ENCODE measurements at places on chromosomes 1 and 21.

DNA sequence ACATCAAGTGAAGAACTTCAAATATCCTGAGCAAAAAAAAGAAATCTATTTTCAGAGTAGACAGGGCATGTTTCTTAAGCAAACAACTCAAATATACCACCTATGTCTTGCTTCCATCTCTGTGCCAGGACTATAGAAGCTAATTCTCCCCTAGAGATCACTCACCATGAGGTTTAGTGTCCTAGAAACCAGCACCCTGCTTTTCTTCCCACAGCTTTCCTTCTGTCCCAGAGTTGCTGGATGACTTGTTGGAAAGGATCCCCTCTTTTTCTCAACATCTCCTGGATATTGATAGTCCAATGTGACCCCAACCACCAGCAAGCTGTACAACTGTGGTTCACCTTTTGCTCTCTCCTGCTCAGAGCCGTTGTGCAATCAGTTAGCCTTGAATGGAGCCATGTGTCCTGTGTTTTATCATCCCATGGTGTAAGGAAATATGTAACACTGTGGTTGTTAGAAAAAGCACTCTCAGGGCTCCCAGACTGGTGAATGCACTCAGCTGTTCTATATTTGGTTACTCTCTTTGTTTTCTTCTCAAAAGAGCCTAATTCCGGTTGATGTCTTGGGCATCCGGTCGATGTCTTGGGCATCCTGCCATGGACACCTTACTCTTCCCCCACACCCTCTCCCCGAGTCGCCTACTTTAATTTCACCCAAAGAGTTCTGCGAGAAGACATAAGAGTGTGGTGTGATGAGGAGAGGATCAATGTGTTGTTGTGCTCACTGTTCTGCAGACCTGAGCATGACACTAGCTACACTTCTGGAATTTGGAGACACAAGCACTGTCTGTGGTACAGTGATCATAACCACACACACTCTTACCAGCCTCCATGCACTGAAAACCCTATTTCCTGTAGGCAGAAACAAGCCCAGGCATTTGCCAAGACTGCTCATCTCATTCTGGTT, 1.7 kb downstream of the TNFSF4 start:
- DNase-seq, result no peak

DNA sequence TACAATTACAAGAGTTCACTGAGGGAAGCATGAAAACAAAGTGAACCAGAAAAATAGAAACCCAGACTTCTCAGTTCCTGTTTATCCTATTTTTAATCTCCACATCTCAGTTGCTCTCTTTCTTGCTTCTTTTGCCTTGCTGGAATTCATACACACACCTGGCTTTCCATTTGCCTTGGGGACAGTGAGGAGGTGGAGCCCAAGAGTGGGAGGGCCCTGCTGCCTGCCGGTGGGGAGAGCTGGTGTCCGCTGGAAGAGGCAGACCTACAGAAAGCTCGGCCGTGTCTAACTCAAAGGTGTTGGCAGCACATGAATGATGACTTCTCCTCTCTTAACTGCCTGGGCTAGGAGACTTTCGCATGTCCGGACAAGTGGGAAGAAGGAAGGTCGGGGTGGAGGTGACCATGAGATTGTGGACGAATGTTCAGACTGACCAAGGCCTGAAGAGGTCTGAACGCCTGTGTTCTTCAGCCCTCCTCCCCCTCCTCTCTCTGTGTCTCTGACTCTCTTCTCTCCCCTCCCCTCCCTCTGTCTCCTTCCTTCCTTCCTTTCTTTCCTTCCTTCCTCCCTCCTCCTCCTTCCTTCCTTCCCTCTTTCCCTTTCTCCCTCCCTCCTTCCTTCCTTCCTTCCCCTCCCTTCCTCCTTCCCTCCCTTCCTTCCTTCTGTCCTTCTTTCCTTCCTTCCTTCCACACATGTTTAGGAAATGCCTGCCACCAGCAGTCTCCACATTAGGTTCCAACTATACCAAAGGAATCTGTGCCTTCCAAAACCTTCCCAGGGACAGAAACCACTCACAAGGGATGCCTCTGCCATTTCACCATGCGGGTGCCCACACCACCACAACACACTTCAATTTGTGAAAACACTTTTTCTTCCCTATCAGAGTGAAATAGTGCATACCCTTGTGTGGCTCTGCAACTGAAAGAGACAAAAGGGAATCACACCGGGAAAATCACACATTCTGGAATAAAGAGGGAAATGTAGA, 157.3 kb upstream of the RUNX1 start:
- no peak for DNase-seq

- DNase-seq, result no peak
Observed at GRCh38 chr1:86953167-86953566, 38.7 kb downstream of the HS2ST1 start.

GRCh38 chr1:116075990-116076389, 35.2 kb upstream of the MAB21L3 start:
- DNase-seq, result no peak

DNA sequence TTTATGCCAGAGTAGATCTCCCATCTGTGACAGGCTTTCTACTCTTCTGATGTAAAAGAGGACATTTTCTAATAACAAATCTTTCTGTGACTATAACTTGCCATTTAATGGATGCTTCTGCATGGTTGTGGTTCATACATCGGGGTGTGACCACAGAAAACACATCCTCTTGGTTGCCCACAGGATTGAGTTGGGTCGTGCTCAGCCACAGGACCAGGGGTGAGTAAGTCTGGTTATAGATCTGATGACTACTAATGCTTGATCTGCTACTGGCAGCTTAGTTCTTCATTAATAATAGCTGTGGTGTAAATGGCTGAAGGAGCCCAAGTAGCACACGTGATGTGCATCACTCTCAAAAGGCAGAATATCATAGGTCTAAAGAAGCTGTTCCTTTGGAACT, 328.2 kb downstream of the RWDD3 start:
- DNase-seq, result no peak

DNA sequence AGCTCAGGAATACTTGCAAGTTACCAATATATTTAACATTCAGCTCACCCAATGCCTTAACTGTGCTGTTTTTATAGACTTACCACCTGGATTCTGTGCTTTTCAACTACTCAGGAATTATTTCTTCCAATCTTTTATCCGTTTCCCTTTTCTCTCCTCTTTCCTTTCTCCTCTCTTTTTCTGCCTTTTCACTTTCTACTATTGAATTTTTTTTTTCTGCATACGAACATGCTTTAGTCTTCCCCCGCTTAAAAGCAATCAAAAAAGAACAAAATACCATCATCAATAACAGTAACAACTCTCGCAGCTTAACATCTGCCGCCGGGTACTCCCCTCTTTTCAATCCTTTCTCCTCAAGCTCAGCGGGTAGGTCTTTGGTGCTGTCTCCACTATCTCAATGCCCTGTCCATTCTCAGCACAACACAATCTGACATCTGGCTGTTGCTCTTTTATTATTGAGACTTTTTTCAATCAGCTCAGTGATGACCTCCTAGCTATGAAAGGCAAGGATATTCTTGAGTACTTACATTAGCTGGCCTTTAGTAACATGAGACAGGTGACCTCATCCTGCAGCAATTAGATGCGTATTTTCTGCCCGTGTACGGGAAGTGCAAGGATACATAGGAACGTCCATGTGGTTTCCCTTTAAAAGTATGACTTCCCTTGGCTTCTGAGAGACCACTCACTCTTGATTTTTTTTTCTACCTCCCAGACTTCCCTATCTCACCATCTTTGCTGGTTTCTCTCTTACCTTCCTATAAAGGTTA, 40.2 kb upstream of the SIPA1L2 start:
- no peak for DNase-seq

DNA sequence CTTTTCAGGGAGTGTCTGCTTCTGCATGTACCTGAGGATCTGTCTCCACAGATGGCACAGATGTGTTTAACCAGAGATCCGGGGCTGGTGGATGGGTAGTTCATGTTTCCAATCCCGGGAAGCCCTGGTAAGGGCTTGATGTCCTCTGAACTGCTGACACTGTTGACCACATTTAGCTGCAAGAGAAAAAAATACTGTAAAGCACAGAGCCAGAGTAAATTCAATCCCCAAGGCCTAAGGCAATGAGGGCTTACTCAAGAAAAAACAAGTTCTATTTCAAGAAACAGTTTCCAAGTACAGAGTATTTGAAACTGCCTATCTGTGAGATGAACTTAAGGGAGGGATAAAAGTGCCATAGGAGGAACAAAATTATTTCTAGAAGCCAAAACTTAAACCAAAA, 25.1 kb downstream of the RXRG start:
- DNase-seq, result no peak

DNA sequence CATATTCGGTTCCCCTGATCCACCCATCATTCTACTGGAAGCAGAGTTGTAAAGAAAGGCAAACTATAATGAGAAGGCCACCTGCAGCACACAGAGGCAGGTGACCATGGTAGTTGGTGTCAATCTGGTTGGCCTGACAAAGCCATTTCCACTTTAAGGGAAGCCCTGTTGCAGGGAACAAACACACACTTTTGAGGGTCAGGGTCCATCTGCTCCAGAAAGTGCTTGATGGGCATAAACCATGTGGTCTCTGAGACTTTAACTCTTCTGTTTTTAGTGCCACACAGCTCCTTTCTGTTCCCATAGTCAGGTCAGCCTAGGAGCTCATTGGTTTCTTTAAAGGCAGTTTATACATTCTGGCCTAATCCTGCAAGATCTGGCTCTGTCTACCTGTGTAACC, 17.5 kb upstream of the BOLA1 start:
- DNase-seq, result no peak

- DNase-seq, result no peak
Observed at GRCh38 chr21:44805226-44805625, 3.6 kb upstream of the UBE2G2 start.

DNA sequence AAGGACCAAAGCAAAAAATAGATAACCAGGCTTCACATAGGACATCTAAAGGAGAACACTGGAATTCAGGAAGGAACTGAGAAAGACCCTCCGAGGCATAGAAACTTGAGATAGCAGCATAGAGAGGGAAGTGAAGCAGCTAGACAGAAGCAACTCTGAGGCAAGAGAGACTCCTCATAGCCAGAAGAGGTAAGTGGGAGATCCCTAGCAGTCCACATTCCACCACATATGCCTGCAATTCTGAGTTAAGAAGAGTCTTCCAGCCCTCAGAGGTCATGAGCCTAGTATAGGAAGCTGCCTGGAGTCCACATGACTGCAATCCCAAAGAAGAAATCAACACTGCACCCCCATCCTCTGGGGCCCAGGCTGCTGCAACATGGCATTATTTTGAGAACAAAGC, 13.9 kb upstream of the FGGY start:
- no peak for DNase-seq

DNA sequence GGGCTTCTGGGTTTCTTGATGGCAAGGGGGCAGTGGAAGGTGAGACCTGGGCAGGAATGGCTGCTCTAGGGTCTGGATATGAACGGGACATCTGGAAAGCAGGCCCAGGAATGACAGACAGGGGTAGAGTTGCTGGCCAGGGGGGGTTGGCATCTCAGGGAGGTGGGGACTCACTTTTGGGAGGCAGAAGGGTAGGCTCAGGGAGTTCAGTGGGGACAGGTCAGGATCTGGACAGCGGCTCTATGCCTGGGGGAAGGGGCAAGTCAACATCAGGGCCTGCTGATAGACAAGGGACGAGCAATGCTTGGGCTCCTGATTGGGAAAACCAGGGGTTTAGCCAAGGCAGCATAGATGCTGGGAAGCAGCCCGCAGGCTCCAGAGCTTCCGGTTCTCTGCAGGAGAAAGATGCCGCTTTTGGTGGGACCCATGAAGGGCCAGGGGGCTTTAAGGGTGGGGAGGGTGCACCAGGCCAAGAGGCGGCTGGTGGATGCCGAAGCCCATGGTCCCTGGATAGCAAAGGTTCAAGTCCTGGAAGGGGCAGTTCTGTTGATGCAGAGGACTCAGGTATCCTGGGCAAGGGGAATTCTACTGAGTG, 21.9 kb downstream of the IGFN1 start:
- DNase-seq, result no peak

DNA sequence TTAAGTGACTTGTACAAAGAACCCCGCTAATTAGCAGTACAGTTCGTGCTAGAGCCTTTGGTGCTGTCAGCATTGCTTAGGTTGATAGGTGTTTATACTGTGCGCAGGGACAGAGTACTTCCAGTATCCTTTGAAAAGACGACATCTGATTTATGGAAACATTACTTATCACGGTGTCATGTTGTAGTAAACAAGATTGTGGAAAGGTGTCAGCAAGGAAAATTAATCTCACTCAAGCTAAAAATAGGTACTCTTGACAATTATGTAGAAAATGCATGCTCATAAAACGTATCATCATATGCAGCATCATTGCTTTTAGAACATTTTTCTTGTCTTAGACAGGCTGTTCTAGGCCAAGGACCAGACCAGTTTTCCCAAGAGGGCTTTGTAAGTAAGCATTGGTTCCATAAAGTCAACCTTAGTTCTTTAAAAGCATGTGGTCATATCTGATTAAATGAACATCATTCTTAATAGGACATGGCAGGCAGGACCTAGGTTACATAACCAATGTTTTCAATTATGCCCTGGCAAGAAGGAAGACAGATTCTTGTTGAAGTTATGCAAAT, 33.0 kb downstream of the SH3BGR start:
- DNase-seq, result no peak

DNA sequence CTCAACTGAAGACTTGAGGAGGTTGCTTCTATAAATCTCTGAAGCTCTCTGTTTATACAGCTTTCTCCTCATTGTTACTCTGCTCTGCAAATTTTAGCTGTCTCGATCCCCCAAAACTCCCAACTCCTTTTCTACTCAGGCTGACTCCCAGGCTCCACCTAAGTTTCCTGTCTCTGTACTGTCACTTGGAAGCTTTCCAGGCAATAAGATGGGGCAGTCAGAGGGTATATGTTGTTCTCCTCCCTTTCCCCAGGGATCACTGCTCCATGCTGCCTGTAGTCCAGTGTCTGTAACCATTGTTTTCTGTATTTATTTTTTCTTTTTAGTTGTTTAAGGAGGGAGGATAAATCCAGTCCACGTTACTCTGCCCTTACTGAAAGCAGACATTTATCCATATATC, 13.4 kb downstream of the TSNAX start:
- DNase-seq, result no peak

GRCh38 chr1:101119289-101119688, 93.7 kb upstream of the DPH5 start:
- DNase-seq, result no peak

DNA sequence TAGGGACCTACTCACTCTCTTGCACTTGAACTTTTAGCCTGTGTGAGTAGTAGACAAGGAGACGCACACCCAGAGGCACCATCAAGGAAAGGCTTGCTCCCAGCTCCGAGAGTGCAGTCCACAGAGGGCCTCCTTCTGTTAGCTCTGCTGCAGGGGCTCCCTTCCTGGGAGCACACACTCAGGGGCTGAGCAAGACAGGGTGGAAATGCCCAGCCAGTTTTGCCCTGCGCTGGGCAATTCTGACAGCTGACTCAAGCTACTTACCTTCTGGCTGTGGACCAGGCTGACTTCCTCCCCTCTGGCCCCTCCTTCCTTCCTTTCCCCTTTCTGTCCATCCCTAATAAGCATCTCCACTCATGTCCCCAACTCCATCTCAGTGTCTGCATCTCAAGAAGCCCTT, 449.1 kb downstream of the PTPRU start:
- no peak for DNase-seq

Data from activated CD4-positive, alpha-beta T cell treated with anti-CD3 and anti-CD28 coated beads, Interleukin-2, amount 50 U/mL, for 4 hours (primary cell).